ENCODE measurements at places on chromosomes 6 and 20.

- DNase-seq: no peak
Observed at GRCh38 chr6:15358579-15359327, 112.9 kb downstream of the JARID2 start.

GRCh38 chr20:11271920-11272594 lies 598.3 kb upstream of the JAG1 start:
- no peak for DNase-seq

GRCh38 chr6:150685860-150686259 lies 86.2 kb downstream of the PLEKHG1 start:
- DNase-seq: no peak

GRCh38 chr20:24746351-24746685 lies 202.8 kb upstream of the CST7 start:
- no peak for DNase-seq

DNA sequence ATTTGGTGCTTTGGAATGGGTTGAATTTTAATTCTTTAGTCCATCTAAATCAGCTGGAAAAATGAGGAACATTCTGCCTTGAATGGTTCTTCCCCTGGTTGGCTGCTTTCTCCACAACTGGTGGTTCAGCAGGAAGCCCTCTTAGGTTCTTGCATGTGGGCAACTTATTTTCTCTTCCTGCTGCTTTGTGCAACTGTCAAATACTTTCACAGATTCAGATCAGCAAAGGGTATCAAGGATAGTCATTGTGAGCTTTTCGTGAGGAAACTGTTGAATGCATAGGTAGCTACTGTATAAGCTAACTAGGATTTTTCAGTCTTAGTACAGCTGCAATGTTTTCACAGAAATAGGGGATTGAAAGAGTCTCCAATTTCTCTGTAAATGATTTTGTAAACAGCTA lies 72.9 kb upstream of the MRAP2 start:
- no peak for DNase-seq

GRCh38 chr6:154520280-154520679 lies 9.8 kb upstream of the CNKSR3 start:
- no peak for DNase-seq

GRCh38 chr6:130858498-130859160 lies 31.4 kb downstream of the SMLR1 start:
- DNase-seq: no peak

DNA sequence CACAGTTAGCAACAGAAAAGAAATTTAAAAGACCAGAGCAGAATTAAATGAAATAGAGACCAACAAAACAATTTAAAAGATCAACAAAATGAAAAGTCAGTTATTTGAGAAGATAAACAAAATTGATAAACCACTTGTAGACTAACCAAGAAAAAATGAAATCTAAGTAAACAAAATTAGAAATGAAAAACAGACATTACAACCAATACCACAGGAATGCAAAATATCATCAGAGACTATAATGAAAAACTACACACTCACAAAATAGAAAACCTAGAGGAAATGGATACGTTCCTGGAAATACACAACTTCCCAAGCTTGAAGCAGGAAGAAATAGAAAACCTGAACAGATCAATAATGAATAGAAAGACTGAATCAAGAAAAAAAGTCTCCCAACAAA lies 97.8 kb downstream of the WDR27 start:
- no peak for DNase-seq

DNA sequence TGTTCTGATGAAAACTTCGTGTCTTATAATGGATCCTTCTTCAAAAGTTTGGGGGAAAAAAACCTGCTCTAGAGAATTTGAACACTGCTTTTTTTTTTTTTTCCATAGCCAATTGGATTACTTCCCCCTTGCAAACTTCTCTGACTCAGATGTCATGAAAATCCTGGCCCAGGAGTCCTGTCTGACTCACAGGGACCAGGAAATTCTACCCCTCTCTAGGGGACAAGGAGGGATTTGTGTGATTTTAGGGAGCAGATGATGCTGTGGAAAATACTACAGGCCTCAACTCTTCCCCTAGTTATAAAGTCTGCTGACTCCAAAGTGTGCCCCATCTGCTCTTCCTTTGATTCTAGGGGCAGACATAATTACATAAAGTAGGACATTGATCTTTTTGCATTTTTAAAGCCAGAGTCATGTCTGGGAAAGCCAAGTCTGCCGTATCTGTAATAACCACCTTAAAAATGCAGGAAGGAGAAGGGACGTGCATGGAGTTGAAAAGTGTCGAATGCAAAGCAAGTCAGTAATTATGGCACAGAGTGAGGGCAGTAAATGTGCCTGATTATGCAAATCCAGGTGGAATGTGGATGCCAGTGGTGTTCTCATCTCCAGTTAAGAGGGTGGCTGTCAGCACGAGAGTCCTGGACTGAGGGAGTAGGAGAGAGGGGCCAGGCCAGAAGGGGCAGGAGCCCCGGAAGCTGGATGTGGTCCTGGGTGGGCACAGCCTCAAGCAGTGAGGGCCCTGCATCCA lies 144.3 kb upstream of the SULF2 start:
- DNase-seq: no peak

Measured in kidney capillary endothelial cell (primary cell).